ENCODE measurements at places on chromosomes 3 and 15.

DNA sequence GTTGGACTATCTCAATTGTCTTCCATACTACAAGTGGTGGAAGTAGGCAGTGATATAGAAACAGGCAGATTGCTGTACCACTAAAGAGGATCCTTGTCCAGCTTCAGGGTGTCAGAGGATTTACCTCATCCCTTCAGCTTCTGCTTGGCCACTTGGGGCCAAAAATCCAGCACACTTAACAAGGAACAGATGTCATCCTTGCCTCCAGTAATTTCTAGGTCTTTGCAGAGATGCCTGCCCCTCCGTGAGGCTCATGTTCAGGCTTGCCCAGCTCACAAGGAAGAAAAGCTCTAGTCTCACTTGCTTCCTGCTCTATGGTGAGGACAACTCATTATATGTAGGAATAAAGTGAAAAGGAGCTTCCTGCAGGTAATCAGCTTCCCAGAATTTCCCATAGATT is 510.3 kb downstream of the EPHA3 start:
- no peak for DNase-seq

GRCh38 chr3:134827213-134827612 is 32.2 kb downstream of the EPHB1 start:
- DNase-seq, result no peak

GRCh38 chr15:97522347-97522746 is 438.2 kb upstream of the ARRDC4 start:
- no peak for DNase-seq

DNA sequence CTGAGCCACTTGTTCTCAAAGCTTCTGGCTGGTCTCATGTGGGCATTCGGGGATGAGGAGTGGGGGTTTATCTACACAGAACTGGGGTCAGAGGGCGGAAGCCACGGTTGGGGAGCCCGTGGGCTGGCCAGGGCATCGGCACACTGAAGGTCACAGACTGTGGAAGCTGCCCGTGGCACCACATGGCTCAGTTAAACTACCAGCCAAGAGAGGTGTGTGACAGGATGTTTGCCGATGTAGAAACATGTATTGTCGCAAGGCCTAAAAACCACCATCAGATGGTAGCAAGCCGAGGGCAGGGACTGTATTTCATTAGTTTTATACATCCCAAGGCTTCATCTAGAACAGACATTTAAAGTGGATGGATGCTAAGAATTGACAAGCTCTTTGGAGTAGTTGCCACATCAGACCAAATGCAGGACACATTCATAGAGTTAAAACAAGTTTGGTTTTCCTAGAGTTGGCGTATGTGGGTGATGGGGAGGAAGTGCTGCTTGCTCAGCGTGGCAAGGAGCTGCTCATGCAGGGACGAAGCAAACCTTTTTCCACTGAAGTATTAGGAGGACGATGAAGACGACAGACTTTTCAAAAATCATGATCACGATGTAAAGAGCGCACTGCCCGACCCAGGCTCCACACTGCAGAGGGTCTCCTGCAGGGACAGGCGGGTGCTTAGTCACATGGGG is 9.6 kb upstream of the MUSTN1 start:
- no peak for DNase-seq

DNA sequence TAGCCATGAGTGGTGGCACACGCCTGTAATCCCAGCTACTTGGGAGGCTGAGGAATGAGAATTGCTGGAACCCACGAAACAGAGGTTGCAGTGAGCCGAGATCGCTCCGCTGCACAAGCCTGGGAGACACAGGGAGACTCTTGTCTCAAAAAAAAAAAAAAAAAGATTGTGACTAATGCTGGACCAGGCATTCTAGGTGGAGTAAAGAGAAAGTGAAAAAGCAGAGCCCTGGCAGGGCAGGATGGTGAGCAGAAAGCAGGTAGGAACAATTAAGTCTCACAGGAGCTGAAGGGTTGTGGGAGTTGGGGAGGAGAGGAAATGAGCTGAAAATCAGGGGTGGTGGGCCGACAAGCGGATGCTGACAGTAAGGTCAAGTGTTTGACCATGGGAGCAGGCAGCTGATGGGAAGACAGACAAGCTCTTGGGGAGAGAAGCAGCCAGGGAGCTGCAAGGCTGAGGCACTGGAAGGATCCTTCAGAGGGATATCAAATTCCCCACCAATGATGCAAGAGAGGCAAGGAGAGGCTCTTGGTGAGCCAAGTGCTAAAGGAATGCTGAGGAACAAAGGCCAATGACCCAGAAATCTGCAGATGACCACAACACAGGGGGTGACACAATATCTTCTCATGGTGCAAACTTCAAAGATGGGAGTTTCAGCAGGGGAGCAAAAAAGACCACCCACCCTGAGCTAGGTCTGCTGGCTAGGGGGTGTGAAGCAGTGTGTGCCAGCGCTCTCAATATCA is 251.1 kb downstream of the ULK4 start:
- DNase-seq, result no peak

DNA sequence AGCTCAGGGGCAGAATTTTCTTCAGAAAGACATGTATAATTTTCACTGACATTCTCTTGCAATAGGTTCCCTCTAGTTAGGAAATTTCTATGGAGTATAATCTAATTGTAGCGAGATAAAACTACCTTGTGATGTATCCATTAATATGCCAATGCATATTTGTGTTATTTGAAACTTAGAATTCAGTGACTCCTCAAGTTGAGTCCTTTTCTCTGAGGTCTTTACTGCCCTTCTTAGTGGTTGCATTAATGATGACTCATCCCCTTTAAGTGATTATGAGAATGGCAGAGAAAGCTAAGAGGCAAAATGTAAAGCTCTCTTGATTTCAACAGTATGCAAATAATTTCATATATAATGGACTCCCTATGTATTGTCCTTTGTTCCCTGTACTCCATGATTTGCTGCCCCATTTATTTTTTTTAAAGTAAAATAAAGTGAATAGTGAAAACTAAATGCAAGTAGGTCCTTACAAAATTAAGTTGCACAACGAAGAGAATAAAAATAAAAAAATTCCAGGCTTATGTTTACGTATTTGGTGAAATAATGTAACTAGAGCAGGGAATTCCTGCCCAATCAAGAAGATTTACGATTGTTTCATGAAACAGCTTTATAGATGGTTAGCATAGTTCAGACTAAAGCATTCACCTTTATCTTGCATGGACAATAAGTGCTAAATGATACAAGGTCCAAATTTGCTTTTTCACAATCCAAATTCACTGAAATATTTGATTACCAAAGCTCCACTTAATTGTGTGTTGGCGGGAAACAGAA is 78.1 kb downstream of the ZPLD1 start:
- no peak for DNase-seq

GRCh38 chr3:136992115-136992514 is 34.3 kb downstream of the IL20RB start:
- DNase-seq, result no peak

GRCh38 chr15:69869291-69869690 is 228.4 kb downstream of the TLE3 start:
- DNase-seq, result no peak

DNA sequence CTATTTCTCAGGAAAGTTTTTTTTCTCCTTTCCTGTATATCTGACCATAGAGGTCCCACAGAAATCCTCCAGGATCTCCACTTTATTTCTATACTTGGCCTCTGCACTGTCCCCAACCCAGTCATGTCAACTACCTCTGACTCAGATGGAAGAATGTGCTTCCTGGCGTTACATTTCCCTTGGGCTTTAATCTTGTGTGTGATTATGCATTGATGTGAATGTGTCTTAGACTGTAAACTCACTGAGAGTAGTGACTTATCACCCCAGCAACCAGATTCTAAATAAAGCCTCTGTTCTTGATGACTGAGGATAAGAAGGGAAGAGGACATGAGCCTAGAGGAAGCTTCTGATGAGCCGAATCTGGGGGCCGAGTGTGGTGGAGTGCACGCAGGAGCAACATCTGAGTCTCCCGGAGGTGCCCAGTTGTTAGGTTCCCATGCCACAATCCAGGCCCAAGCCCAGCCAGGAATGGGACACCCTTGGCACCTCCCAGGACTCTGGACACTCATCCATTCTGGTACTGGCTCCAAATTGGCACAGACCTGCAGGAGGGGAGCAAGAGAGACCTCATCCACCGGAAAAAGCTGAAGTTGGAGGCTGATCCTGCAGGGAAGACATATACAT is 32.1 kb upstream of the HEG1 start:
- DNase-seq, result no peak
